Kidney glomerular epithelial cell (primary cell): ENCODE measurements at places on chromosomes 2 and 18.

DNA sequence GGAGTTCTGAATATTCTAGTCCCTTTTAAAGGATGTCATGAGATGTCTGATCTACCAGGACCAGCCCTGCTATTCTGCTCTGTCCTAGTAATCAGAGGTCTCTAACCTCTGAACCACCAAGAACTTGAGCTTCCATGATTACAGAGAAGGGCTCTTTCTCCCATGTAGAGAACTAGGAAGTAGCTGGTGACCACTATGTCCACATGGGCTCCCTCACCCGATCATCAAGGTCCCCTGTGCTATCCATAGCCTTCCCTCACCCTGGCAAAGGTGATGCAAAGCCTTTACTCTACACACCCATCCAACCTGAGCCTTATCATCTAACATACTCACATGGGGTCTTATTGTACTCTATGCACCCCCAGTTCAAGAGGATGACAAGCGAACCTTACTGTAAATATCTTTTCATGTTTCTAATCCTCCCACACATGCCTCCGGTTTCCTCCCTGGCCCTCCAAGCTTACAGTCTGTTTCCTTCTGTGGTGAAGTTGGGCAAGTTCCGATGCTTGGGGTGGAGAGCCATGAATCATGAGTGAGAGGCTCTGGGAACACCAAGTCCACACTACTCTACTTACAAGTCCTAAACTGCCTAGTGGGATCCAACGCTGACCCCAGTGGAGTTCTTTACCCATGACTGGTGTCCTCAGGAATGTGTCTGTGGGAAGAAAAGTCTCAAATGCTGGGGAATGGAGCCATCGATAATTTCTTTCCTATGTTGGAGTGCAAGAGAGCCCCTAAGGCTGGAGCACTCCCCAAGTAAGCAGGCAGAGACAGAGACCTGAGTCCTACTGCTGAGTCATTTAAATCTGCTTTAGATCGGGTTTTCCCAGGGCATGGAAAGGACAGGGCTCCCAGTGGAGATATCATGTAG lies 73.3 kb upstream of the KLF7 start:
- peak; percentile 95 for DNase-seq

GRCh38 chr2:232891621-232892071 lies 21.6 kb downstream of the SNORC start:
- peak; percentile 77 for DNase-seq

GRCh38 chr2:209771474-209772289 lies at the start of gene UNC80:
Gene UNC80 (plus strand): TSS chr2:209771832. CDS start chr2:209772073, 241 bp downstream.
- peak; percentile 15 for DNase-seq

DNA sequence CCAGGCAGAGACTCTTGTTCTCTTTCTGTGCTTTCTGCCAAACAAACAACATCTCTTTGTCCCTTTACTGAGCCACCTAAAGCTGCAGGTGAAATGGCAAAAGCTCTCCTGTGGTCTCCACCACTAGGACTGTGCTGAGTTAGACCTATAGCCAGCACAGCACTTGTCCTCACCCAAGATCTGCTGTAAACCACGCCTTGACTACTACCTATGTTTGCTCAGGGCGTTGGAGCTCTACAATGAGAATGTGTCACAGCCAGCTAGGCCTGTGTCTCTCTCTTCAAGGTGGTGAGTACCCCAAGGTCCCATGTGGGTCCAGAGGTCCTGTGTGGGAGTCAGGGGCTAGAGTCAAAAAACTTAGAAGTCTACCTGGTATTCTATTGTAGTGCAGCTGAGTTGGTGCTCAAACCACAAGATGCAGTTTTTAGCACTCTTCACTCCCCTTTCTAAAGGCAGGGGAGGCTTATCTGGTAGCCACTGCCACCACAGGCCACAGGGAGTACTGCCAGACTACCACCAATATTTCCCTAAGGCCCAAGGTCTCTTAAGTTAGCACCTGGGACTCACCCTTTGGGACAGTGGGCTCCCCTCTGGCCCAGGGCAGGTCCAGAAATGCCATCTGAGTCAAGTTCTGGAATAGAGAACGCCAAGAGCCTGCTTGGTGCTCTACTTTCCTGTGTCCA lies 96.8 kb upstream of the RPRM start:
- DNase-seq = no peak

GRCh38 chr2:567865-568638 lies 109.2 kb downstream of the TMEM18 start:
- peak; percentile 42 for DNase-seq
